ENCODE measurements at places on chromosomes 5 and 9.
A peak's percentile ranks its signal among the peaks of the same experiment; 100 is the strongest.

DNA sequence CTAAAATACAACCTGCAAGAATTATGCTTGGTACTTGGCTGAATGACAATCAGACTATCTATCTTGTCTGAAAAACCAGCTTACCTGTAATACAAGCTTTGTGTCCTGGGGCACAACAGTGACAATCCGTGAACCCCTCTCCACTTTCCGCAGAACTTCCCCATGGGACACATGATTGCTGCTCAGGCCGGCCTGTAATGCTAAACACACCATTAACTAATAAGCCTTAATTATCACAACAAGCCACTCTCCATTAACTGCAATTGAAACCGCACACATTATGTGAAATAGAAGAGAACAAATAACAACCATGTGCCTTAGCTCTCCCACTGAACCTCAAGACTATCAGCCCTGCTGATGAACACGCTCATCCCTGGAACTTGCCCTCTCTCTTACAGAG, 33.7 kb downstream of the ELP1 start:
- DNase-seq, result no peak

DNA sequence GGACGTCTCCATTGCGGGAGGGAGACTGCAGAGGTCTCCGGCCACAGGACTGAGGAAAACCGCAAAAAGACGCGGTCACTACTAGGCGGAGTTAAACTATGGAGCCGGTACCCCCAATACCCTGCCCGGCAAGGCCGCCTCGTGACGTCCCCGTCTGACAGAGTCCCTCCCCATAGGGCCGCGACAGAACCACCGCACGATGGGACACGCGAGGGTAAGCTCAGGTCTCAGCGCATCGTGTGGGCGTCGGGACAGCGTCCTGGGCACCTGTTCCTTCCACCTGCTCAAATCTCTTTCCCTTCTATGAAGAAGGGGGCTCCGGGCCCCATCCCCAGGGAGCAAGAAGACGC, 35.2 kb upstream of the GLDC start:
- peak; percentile 65 for DNase-seq

DNA sequence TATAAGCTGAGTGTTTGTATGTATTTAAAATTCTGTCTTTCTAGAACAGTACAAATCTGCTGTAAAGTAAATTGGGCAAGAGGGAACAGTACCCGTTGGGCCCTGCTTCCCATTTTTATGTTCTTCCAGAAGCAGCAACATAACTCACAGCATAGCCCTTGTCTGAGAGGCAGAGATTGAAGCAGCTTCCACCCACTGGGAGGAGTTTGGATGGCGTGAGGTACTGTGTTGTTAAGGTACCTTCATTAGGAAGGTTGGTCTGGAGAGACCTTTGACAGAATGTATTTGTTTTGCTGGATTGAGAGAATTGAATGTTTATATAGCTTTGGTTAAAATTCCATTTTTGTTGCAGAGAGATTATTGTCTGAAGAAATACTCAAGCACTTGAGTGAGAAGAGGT, 24.8 kb downstream of the RAI14 start:
- no peak for DNase-seq

DNA sequence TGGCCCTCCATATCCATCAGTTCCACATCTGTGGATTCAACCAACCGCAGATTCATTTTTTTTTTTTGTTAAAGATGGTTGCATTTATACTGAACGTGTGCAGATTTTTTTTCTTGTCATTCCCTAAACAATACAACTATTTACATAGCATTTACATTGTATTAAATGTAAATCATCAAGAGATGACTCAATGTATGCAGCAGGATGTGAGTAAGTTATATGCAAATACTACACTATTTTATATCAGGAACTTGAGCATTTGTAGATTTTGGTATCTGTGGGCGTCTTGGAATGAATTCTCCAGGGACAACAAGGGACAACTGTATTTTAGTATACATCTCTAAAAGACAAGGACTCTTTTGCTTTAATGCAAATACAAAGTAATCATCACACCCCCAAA, 299.2 kb upstream of the ZNF608 start:
- DNase-seq, result no peak

DNA sequence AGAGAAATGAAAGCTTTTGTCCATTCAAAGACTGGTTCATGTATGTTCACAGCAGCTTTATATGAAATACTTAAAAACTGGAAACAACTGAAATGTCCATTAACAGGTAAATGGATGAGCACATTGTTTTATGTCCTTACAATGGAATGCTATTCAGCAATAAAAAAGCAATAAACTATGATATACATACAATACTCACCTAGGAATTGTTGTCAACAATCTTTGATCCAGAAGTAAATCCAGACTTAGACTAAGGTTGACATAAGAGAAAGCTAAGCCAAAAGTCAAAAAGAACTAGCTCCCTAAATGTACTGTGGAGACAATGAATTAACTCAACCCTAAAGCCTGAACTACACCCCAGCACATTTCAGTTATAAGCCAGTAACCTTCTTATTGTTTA, 54.9 kb downstream of the FBXL17 start:
- DNase-seq, result no peak

DNA sequence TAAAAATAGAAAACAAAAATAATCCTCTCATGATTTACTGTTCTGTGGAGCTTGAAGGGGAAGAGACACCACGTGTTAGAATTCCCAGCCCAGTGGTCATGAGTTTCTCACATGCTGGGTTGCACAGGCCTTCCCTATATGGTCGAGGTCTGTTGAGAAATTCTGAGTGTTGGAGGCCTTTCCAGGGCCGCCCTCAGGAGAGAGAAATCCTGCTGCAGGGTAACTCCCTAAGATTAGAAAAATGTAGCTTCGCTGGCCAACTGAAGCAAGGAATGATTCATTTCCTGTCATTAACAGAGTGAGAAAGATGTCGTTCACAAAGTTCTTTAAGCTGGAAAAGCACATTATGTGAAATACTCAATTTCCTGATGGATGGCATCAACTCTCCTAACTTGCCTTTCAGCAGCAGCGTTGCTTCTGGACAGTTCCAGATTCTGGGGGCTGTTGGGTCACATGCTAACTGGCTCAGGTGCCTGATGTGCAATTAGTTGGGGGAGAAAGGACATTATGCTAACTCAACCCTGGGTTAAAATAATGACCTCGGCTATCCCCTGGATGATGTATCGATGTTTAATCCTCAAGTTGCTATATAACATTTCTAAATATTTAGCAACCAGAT, 104.8 kb upstream of the CD180 start:
- no peak for DNase-seq

GRCh38 chr5:100643473-100643872, 108.3 kb downstream of the FAM174A start:
- DNase-seq, result no peak

DNA sequence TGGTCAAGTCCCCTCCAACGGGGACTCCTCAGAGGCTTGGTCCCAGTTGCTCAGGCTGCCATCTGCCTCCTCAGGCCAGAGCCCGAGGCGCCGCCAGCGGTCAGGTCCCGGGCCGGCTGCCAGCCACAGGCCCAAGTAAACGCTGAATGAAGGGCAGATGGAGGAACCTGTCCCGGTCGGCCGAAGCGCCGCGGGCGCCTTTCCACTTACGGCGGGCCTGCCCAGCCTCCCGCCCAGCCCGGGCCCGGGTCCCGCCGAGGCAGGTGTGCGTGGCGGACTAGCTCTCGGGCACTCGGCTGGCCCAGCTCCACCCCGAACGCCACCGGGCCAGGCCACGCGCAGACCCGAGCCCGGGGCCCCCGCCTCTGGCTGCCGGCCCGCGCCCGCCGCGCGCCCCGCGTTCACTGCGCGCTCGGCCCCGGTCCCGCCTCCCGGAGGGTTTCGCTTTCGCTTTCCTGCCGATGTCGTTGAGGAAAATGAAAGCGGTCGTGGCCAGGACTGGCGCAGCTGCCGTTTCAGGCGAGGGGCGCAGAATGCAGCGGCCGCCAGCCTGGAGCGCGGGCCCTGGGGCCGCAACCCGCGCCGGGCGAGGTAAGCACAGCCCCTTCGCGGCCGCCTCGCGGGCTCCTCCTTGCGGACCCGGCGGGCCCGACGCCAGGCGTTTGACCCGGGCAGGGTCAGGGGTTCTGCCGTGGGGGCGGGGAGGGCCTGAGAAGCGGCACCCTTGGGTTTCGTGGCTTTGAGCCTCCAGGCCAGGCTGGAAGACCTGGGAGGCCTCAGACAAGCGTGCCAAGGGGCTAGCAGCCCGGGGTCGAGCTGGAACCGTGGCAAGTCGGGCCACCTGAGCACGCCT, 41.2 kb downstream of the SLC22A5 start:
- peak; percentile 74 for DNase-seq

DNA sequence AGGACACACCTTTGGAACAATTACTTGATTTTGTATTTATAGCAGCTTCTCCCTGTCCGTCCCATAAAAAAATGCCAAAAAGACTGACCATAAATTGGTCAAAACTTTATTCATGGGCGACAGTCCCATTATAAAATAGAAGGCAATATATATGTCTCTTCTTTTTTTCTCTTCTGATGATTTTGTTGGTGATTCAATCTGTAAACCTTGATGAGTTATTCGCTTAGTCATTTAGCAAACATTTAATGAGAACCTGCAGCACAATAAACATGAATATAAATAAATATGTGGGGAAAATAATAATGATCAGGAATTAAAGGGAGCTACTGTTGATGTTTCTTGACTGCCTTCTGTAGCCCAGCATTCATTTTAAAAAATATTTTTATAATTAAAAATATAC, 356.4 kb upstream of the ACTBL2 start:
- no peak for DNase-seq

GRCh38 chr5:140324041-140324600, 21.2 kb upstream of the PFDN1 start:
- no peak for DNase-seq

Measured in activated CD8-positive, alpha-beta memory T cell treated with anti-CD3 and anti-CD28 coated beads for 4 hours (primary cell).